ENCODE measurements at places on chromosomes 5 and 9. TPM values are rescaled to one million over a fixed set of nuclear protein-coding genes. Genes with fewer than 3 reads are reported as not detected.

Gene GPR150
- 0.26 TPM for total RNA-seq

DNA sequence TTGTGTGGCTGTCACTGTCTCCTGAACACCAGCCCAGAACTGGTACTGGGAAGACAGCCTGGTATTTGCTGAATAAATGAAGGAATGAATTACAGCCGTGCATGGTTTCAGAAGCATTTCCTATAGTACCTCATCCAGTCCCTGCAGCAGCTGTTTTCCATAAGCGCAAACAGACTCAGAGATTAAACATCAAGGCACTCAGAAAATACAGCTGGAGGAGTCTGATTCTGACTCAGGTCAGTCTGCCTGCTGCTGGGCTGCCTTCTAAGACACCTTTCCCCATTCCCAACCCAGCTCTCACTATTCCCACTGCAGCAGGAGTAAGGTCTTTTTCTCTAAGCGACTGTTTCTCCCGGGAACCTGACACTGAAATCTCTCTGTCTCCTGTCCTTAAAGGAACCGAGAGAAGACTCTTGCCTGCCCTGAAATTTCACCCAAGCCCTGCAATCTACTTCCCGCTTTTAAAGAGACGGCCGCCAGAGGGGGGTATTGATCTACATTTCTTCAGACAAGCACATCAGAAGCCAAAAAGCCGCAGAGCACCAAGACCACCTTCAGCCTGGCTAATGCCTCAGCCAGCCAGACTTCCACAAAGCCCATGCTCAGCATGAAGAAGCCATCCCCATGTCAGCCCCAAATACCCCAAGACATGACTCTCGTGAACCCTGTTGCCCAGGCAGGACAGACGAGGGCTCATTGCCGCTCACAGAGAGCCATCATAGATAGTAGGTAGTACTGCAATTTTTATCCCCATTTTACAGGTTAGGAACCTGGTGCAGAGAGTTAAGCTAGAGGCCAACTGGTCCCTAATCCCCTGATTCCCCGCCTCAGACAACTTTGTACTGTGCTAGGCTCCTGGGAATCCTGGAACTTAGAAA, 5.4 kb upstream of the FOXI1 start:
- H3K4me3 ChIP-seq, result no peak overlapping the region
- no peak overlapping the region for H3K27ac ChIP-seq
- H3K4me1 ChIP-seq, result peaks cover 32% of the 10 kb centered on the region
- H3K27me3 ChIP-seq, result no peaks in the 10 kb centered on the region
- H3K36me3 ChIP-seq, result no peaks in the 10 kb centered on the region

- H3K36me3 ChIP-seq, result no peaks in the 10 kb centered on the region
- no peak for DNase-seq
- peaks cover 31% of the 10 kb centered on the region for H3K4me1 ChIP-seq
- H3K27me3 ChIP-seq, result no peaks in the 10 kb centered on the region
These were observed 188.1 kb upstream of the DMRT1 start for GRCh38 chr9:653421-653820.

GRCh38 chr5:72596956-72597355, 89.7 kb upstream of the ZNF366 start:
- H3K36me3 ChIP-seq, result no peaks in the 10 kb centered on the region
- no peaks in the 10 kb centered on the region for H3K27me3 ChIP-seq
- no peak overlapping the region for H3K27ac ChIP-seq
- no peak overlapping the region for H3K4me3 ChIP-seq
- peaks cover 22% of the 10 kb centered on the region for H3K4me1 ChIP-seq

DNA sequence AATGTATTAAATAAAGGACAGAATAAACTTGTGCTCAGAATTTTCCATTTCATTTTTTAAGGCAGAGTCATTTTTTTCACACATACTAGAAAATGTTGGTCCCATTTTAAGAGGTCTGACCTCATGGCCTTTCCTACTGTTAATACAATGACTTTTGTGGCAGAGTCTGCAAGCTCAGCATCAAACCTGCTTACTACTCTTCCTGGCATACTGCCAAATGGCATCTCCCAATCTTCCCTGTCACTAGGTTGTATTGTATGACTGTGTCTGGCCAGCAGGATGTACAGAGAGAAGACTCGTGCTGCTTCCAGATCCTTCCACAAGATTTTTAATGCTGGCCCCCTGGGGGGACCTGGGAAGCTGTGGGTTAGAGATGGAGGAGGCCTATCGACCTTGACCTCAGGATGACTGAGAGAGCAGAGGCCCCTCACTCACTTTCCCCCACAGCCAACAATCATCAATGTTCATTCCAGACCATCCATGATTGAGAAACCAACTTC, 64.7 kb downstream of the BARX1 start:
- DNase-seq, result no peak
- no peaks in the 10 kb centered on the region for H3K36me3 ChIP-seq
- H3K27ac ChIP-seq, result no peak overlapping the region
- H3K4me3 ChIP-seq, result no peak overlapping the region

DNA sequence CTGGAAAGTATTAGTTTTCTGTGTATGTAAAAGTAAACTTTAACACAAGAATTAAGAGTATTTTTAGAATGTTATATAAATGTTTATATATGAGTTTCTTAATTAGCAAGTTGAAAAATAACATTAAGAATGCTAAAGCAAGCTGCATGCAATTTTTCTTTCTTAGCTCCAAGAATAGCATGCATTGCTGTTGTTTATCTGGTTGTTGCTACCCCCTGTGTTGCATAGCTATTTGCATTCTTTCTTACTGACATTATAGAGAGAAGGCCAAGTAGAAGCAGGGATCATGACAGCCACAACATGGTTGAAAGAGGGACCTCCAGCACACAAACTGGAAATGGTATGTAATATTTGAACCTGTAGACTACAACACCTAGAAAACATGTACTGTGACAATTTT, 94.8 kb downstream of the ERCC6L2 start:
- DNase-seq, result no peak
- no peak overlapping the region for H3K27ac ChIP-seq
- no peaks in the 10 kb centered on the region for H3K4me1 ChIP-seq
- no peak overlapping the region for H3K4me3 ChIP-seq

Measured in left lung (tissue), 14 donors.